ENCODE measurements at places on chromosomes 2 and 18. TPM values are rescaled to one million over a fixed set of nuclear protein-coding genes. Genes with fewer than 3 reads are reported as not detected.

DNA sequence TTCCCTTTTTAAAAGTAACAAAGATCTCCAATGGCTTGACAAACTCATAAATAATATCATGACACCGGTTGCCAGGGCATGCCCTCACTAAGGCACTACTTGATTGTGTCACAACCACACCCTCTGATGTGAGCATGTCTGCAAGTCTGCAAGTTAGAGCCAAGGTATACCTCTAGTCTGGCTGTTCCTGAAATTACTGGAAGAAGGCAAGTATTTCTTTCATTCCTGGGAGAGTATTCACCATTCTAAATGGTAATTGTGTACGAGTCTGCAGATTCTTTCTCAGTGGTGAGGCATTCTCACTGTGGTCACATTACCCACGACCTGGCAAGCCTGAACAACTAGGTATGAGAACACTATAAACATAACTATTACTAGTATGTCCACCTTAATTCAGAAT lies 25.7 kb upstream of the RNU4ATAC start:
- no peak for DNase-seq

DNA sequence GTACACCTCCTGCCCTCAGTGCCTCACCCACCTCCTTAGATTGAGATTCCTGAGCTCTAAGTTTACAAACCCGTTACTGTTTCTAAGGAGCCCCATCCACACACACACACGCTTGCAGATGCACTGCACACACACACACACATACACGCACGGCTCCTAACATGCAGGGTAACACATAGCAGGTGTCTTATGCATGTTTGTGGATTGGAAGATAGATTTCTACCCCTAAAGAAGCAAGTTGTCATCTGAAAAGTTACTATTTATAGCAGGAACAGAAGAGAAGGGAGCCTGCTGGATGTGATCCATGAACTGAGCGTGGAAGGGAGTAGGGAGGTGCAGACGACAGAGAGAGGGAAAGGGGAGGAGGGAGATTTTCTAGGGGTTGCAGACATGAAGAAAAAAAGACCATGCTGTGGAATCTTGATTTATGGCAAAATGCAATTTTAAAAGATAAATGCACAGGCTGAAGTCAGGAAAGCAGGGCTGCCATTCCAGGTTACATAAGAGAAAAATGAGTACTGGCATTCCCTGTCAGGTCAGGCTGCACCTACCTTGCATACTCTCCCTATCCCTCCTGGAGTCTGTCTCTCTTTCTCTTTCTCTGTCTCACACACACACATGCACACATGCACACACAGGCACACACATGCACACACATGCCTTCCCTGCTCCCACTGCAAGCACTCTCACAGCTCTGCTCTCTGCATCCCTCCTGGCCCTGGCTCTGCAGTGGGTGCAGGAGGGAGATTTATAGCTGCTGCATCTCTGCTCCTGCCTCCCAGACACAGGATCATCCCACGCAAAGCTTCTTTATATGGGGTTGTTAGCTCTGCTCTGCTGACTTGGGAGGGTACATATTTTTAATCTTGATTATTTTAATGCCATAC lies 192.6 kb upstream of the MYT1L start:
- DNase-seq = no peak

- no peak for DNase-seq
Measured at GRCh38 chr2:96970910-96971309, 15.5 kb downstream of the FAM178B start.

DNA sequence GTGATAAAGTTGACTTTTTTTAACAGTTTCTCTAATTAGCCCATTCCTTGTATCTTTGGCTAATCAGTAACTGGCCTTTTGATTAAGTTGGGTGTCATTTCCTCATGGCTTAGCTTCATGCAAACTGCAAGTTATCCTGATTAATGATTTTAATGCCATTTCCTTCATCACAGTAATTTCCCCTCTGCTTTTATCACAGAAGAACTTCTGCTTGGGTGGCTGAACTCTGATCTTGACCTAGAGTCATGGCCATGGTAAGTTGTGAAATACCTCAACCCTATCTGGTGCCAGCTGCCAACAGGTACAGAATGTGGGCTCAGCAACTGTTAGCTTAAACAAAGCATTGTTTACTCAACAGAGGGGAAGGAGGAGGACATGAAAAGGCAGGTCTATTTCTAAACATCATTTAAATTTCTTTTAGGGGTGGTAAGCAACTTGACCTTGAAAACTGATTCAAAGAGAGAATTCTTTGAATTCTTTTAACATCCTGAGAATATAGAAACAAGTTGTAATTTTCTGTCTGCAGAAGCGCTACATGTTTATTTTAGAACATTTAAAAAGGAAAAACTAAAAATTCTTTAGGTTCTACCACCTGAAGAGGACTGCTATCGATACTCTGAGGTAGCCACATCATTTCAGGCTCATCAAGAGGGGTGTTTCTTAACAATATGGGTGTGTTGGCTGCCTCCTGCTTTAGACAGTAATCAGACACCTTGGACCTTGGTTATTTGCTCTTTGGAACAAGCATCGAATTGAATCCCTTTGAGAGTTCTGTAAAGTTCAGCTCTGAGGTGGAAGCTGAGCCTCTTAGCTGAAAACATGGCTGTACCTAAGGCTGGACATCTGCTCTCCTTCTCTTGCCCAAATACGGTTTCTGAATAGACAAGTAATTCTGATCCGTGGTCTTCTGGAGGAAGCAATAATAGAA lies 39.7 kb downstream of the ANXA4 start:
- no peak for DNase-seq

GRCh38 chr2:200483729-200484198 lies 26.1 kb downstream of the KCTD18 start:
- DNase-seq = peak; percentile 43

MC4R gene
- total RNA-seq = not detected

PTH2R gene
- total RNA-seq = 0.11 TPM

All from activated naive CD8-positive, alpha-beta T cell treated with anti-CD3 and anti-CD28 coated beads, Interleukin-2, amount 10 ng/mL, durations not matched to agents 7 days and 5 days (primary cell).